ENCODE measurements at places on chromosomes 6 and 20.
A peak's percentile ranks its signal among the peaks of the same experiment; 100 is the strongest.

- no peak for DNase-seq
Measured at GRCh38 chr6:32613475-32613874, 23.7 kb upstream of the HLA-DQA1 start.

DNA sequence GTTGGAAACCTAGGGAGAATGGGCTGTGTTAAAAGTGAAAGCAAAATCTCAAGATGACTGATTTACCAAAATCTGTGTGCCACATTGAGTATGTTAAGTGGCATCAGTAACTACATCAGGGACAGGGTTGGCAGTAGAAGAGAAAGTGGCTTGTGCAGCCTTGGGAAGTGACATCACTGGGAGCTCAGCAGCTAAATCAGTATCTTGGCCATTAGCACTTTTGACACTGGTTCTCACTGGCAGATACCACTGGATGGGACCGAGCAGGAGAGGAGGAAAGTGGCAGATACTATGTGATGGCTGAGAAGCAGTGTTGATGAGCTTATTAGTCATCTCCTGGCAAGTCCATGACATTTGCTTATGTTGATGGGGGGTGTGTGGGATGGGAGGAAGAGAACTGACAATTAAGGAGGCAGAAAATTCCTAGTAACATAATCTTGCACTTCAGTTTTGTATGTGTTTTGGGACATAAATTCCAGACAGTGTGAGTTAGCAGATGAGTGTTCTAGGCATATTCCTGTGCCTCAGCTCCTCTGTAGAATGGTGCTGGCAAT is 322.2 kb downstream of the SOX4 start:
- DNase-seq = no peak

GRCh38 chr6:157133856-157134255 is 189.5 kb downstream of the TMEM242 start:
- DNase-seq = no peak

DNA sequence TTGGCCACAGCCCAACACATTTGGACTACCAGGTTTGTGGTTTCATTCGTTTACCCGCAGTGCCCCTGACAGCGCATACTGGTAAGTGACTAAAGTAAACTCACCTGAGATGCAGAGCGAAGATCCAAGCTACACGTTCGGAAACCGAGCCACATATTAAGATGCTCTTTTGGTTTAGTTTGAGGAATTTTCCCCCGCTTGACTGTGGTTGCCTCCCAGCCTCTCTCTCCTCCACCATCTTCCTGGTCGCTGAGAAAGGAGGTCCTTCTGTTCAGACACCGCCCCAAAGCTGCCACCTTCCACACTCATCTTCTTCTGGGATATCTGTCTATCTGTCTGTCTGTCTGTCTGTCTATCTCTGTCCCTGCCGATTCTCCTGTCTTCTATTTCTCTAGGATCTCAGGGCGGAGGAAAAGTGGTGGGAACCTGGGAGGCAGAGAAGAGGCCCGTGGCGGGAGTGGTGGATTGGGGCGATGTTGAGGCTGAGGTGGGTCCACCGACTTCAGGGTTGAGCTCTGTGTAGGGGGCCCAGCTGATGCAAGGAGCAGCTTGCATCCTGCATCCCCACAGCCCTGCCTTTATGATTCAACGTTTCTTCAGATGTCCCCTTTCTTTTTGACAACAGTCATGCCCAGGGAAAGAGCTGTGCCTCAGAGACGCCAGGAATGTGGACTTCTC is 196.9 kb upstream of the ZNF184 start:
- DNase-seq = no peak

GRCh38 chr6:121485359-121485811 is 49.9 kb downstream of the GJA1 start:
- DNase-seq = peak; percentile 41

DNA sequence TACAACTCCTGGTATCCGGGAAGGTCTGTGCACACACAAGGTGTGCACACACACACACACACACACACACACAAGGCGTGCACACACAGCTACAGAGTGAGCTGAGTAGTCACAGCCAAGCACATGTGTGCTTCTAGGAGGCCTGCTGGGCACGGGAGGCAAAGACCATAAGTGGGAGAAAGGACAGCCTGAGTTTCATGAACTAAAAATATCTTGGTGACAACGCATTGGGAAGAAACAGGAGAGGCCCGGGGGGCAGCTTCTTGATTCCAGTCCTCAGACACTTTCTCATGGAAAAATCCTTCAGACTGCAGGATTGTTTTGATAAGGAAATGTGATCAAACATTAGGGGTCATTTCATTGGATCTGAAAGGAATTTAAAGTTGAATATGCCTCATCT is 2.6 kb downstream of the TRAF3IP2 start:
- no peak for DNase-seq

DNA sequence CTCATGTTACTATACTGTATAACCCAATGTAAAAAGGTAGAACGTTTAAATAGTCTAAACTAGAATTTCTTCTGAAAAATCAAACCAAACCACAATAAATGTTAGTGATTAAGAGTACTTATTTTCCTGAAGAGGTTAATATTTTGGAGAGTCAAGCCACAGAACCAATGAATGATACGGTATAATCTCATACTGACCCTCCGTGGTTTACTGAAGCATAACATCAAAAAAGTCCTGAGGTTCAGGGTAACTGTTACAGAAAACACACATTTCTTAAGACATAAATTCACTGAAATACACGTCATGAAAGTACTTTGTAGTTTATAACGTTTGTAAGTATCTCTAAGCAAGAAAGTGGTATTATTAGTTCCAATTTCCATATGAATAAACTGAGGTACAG is 28.9 kb downstream of the ESF1 start:
- DNase-seq = no peak

DNA sequence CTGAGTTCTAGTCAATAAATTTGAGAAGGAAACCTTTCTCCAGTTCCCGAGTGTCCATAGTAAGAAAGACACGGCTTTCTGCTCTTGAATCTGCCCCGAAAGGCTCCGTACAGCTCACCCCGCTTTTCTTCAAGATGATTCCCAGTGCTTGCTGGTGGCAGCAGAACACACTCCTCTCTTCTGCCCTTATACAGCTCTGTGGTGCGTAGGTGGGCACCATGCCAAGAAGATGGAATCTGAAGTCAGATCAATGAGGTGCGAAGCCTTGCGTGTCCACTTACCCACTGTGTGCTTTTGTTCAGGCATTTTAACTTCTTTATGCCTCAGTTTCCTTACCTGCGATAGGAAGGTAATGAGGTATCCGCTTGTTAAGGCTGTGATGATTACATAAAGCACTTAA is 142.2 kb downstream of the WDR27 start:
- DNase-seq = no peak

DNA sequence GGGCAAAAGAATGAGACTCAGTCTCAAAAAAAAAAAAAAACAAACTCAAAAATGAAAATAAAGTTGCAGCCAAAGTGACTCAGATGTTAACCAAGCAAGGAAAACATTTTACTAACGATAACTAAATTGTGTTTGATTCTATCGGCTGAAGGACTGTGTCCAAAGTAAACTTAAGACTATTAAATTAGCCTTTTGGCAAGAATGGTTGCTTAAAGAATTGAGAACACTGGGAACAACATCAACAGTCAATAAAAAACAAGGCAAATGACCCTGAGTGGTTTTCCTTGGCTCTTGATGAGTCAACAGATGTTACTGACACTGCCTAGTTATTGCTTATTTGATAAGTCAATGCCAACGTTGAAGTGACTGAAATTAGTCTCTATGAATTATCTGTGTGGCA is 36.7 kb downstream of the POU3F2 start:
- no peak for DNase-seq

DNA sequence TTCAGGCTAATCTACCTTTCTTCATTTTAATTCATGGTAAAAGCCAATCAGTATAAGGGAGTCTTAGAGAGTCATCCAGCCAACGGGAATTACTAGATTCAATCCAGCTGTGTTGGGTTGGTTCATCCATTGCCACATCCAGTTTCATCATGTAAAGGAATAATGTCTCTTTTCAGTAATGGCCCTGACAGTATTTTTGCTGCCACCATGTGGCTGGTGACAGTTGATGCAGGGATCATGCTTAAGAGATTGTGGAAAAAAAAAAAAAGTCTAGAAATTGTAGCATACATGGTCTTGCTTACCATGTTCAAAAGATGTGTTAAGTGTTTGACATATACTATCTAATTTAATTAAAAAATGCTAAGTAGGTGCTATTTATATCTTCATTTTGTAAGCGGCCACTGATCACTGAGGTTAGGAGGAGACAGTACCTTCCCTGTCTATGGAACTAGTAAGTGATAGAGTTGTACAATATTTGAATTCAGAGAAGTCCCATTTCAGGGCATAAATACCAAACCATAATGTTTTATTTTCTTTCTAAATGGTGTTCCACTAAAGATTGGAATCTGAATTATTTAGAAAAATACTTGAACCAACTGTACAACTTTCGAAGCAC is 135.9 kb downstream of the KHDRBS2 start:
- DNase-seq = peak; percentile 3

DNA sequence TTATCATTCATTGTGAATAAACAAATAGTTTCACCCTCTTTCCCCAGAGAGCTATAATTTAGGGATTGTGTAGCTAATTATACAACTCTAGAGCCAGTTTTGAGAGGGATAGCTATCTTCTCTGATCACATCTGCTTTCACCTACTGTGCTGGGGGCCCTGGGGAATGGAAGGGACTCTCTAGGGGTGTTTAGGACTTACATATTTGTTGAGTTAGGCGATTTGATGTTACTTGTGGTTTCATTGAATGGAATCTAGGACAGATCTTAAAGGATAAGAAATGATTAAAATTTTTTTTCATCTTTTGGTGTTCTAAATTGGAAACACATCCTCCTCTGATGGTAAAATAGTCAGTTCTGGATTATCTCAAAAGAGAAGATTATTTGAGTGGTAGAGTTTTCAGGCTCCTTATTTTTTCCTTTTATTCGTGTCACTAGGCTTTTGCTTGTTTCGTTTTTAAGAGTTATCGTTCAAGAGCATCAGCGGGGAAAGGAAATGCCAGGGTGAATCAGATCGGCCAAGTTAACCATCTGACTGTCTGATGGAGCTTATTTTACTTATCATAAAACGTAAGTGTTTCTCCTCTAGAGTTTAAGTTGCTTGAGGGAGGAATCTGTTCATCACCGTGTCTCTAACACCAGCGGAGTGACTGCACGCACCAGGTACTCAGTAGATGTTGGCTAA is 236.7 kb downstream of the FARS2 start:
- DNase-seq = no peak

DNA sequence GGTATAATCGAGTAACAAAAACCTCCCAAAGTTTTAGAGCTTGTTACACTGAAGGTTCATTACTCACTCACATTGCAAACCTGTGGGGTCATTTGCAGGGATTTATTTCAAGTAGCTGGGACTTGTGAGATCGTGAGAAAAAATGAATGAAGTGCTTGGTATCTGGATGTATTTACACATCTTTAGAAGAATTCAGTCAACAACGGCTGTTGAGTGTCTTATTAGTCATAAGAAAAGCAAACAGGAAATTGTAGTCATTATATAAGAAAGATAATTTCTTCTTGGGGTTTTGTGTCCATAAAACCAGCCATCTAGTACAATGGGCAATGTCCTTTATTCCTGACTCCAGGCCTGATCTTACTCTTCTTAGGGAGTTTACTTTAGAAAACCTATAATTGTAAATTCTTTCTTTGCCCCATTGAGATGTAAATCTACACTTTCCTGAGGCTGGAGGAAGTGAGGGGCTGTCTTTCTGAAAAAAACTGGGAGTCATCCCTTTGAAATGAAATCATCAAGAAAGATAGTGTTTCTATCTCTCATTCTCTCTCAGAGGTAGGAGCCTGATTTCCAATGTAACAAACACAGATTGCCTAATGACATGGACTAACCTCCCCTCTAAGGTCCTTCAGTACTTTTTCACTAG is 202.5 kb upstream of the ASCC3 start:
- peak; percentile 96 for DNase-seq

GRCh38 chr6:142162780-142163179 is 15.7 kb downstream of the VTA1 start:
- DNase-seq = no peak

DNA sequence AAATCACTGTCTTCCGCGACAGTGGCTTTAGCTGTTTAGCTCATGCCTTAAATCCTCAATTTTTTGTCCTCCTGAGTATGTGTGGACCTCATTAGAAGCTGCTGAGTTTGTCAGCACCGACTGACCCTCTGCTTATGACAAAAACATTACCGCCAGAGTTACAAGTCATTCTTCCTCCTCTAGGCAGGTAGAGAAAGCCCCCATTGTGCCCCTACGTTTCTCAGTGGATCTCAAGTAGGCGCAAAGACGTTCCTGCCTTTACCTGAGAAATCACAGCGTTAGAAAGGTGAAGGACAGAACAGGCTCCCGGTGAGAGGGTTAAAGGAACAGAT is 227.3 kb upstream of the PDE10A start:
- no peak for DNase-seq

- no peak for DNase-seq
Measured at GRCh38 chr6:7939184-7939863, 28.7 kb upstream of the TXNDC5 start.
